ENCODE measurements at places on chromosomes 4 and X. TPM values are rescaled to one million over a fixed set of nuclear protein-coding genes. Genes with fewer than 3 reads are reported as not detected.

- ATAC-seq, result no peak
Measured at GRCh38 chrX:136551410-136551809, 19.4 kb downstream of the VGLL1 start.

The GRID2 gene
- not detected for total RNA-seq

DNA sequence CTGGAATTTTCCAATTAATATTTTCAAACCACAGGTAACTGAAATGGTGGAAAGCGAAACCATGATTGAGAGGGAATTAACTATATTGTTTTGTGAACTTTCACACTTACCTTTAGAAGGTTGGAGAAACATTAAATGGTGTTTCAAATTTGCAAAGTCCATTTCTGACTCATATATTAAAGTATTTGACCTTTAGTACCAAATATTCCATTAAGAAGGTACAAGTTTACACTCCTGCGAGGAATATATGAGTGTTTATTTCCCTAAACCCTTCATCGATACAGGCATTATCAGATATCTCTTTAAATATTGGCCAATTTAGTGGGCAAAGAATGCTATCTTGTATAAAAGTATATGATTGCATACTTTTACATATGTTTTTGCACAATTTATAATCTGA, 44.1 kb upstream of the NPNT start:
- no peak for ATAC-seq

DNA sequence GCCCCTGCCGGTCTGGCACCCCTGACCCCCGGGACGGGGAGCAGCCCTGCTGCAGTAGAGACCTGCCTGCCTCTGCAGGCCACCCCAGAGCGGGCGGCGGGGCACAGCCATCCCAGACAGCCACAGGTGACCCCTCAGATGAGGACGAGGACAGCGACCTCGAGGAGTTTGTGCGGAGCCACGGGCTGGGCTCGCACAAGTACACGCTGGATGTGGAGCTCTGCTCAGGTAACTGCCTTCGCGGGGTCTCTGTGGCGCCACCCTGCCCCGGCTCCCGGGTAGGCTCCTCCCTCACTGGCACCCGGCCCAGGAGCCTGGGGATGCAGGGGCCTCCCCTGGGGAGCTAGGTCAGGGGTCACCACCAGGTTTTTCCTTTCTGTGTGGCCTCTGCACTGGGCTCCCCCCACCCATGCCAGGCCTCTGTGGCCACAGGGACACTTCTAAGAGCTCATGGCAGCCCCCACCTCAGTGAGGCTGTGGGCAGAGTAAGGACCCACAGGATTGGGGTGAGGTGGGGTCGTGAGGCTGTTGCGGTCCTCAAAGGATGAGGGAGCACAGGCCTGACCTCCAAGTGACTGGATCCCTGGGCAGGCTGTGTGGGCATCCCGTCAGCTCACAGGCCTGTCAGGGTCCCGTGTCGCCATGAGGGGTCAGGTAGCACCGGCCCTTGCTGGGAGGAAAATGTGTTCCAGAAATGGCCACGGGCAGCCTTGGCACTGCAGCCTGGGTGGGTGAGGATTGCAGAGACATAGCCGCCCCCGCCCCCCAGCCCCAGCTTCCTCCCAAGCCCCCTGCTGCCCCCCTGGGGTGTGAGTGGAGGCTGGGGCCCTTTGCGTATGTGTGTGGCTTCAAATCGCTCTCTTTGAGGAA, 6.4 kb downstream of the UVSSA start:
- ATAC-seq, result no peak

- ATAC-seq, result no peak
Measured at GRCh38 chr4:6967846-6968340, 58.3 kb downstream of the TBC1D14 start.

DNA sequence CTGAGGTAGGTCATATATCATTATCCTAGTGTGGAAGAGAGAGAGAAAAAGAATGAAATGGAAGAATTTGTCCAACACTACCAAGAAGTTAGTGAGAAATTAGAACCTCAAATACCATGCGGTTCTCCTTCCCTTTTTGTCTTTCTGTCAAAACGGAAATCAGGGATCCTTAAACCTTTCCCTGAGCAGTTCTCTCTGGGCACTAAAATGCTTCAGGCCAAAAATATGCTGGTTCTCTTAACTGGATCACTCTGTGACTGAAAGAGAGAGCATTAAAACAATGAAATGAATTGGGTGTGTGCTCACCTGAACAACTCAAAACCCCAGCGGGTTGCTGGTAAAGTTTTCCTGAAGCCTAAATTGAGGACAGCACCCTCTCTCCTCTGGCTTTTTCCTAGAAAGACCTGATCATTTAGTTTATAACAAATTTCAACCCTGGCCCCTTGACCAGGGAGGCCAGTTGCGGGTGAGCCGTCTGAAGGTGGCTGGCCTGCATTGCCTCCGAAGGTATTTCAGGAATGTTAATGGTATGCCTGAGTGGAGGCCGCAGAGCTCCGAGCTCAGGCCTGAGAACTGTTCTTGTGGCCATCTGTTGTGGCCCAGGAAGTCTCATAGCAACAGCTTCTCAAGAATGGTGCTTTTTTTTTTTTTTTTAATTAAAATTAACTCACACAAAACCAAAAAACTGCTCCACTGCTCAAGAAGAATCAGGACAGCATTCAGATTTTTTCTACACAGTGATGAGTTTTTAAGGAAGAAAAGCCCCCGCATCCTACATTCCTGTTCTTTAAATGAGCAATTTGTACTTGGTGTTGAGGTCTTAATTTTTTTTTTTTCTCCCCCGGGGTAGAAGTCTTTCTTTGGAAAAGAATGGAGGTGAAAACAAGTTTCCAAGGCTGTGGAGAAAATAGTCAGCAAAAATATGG, 155.1 kb downstream of the SHROOM3 start:
- ATAC-seq, result peak; percentile 64

The FAM149A gene
- total RNA-seq, result 24.9 TPM

DNA sequence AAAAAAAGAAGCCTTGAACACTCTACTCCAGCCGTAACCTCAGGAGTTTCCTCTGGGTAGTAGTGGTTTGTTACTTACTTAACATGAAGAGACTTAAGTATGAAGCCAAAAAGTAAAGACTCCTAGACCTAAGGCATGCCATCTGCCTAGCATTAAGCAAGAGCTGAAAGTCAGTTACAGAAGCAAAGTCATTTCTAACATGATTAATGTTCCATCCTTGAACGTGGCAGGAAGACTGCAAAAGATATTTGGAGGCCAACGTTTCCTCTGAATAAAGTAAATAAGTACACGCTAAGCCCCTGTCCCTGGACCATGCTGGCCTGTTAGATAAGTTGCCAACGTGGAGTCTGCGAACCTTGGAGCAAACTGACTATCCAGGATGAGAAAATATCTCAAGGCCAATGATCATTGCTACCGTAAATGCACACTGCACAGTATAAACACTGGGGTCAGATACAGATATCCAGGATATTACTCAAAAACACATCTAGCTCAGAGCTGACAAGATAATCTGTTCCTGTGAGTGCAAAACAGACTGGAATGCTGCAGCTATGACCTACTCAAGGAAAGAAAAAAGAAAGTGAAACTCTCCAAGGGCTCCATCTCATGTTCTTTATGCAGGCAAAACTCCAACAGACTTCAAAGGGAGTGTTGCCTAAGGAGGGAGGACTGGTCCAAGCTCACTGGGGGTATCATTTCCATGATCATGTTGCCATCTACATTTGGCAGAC, 255.8 kb downstream of the COL25A1 start:
- ATAC-seq, result no peak

The UXT gene
- total RNA-seq, result 89.8 TPM

The AASDH gene
- total RNA-seq, result 13.1 TPM

- ATAC-seq, result no peak
Measured at GRCh38 chr4:185033950-185034349, 15.7 kb downstream of the HELT start.

The HOPX gene
- total RNA-seq, result 10.2 TPM

- ATAC-seq, result no peak
Measured at GRCh38 chr4:167000141-167000852, 234.0 kb downstream of the SPOCK3 start.

DNA sequence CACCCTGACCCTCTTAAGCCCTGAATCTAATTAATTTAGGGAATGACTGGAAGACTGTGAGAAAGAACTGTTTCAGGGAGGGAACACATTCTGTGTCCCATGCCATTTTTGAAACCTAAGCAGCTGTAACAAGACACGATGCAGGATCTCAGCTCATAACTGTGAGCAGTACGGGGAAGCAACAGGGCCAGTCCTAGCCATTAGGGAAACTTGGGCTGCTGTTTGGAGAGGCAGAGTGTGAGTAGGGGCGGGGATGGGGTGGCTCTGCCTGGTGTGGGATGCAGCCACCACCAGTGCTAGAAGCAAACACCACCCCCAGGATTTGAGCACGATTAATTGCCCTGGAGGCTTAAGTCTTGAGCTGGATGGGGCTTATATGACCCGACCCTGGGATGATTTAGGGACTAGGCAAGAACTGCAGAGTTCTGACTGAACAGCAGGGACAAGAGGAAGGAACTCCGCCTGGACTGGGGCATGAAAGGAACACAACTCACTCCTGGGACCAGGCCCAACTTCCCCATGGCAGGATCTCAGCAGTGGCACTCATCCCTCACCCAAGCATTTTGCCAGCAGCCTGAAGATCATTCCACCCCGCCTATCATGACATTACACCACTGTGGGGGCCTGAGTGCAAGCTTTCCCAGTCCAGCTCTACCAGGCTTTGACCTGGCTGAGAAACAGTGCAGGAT, 43.1 kb downstream of the ATRX start:
- peak; percentile 34 for ATAC-seq

GRCh38 chr4:147510962-147511668, 30.2 kb downstream of the EDNRA start:
- no peak for ATAC-seq

The TMEM175 gene
- total RNA-seq, result 23.2 TPM

DNA sequence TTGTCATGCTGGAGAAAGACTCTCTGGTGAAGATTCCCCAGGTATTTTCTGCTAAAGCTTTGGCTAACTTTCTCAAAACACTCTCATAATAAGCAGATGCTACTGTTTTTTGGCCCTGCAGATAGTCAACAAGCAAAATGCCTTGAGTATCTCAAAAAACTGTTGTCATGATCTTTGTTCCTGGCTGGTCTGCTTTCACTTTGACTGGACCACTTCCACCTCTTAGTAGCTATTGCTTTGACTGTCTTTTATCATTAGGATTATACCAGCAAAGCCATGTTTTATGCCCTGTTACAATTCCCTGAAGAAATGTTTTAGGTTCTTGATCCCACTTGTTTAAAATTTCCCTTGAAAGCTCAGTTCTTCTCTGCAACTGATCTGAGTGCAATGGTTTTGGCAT, 231.5 kb downstream of the SLC7A11 start:
- no peak for ATAC-seq

The SYTL4 gene
- total RNA-seq, result 32.3 TPM

GRCh38 chr4:4388311-4388790, 1.4 kb downstream of the NSG1 start:
- no peak for ATAC-seq

DNA sequence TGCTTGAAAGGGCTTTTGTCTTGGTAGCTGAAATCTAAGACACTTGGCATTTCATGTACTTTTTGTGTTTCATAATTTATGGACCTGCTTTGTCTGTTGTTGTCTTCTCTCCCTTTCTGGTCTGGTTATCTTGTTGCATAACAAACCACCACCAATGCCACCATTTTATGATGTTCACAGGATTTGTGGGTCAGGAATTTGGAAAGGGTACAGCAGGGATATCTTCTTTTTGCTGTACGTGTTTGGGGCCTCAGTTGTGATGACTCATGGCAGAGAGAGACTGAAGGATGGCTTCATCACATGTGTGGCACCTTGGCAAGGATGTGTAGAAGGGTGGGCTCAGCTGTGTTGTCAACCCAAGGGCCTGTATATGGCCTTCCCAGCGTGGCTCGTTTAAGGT, 35.2 kb downstream of the KDM6A start:
- no peak for ATAC-seq

GRCh38 chrX:48558271-48558670, 16.0 kb upstream of the RBM3 start:
- ATAC-seq, result peak; percentile 53

The IL21 gene
- total RNA-seq, result not detected

GRCh38 chr4:20075248-20075871, 176.3 kb upstream of the SLIT2 start:
- no peak for ATAC-seq

DNA sequence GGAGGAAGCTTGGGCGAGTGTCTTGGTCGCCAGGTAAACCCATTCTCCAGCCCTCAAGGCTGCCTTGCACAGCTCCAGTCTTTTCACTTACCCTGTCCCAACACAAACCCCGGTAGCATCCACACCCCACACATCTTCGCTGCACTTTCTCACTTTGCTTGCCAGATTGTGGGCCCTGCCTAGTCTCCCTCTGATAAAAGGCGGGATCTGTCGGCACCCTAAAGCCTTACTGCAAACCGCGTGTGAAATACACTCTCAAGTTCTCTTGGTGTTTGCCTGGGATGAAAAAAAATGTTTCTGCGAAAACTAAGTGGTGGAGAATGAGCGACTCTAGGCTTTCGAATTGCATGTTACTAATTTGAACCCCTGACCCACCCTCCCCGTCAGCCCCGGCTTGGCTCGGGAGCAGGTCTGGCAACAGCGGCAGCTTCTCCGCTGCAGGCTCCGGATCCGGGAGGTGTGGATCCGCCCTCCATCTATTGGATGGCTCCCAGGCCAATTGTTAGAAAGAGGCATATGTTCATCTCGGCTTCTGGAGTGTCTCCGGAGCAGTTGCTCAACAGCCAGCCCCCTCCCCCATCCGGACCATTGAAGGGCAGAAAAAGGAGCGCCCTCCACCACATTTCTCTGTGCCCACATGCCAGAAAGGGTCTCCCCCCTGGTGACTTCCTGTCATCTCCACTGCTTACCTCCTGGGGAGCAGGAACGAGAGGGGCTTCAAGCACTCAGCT, 3.0 kb upstream of the CITED1 start:
- peak; percentile 32 for ATAC-seq

- no peak for ATAC-seq
Measured at GRCh38 chr4:64713256-64713840, 304.1 kb upstream of the TECRL start.

DNA sequence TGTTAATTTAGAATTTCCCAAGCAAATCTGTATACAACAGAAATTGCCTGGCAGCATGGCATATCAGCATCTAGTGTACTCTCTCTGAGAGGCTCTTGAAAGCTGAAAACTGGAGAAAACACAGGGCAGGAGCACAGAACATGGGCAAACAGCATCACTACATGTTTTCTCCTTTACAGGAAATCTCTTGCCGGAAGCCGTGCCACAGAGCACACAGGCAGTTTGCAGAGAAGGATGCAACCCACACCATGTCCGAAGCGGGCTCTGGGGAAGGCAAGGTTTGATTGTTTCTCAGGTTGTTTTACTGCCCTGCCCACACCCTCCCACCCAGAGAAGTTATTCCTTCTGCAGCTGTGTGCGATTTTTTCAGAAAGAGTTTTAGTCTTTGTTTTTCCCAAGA, 41.1 kb upstream of the FAM9C start:
- no peak for ATAC-seq

GRCh38 chr4:23734000-23734399, 155.8 kb downstream of the PPARGC1A start:
- ATAC-seq, result no peak

The PLAC1 gene
- total RNA-seq, result not detected

Data from gastroesophageal sphincter (tissue), 4 donors.